Bone marrow (tissue), 2 donors: ENCODE measurements at places on chromosomes 12 and 14.

GRCh38 chr12:92987362-92987761, 58.3 kb upstream of the EEA1 start:
- no peak for DNase-seq

GRCh38 chr12:99029511-99030271, 384.6 kb downstream of the APAF1 start:
- no peak for DNase-seq

DNA sequence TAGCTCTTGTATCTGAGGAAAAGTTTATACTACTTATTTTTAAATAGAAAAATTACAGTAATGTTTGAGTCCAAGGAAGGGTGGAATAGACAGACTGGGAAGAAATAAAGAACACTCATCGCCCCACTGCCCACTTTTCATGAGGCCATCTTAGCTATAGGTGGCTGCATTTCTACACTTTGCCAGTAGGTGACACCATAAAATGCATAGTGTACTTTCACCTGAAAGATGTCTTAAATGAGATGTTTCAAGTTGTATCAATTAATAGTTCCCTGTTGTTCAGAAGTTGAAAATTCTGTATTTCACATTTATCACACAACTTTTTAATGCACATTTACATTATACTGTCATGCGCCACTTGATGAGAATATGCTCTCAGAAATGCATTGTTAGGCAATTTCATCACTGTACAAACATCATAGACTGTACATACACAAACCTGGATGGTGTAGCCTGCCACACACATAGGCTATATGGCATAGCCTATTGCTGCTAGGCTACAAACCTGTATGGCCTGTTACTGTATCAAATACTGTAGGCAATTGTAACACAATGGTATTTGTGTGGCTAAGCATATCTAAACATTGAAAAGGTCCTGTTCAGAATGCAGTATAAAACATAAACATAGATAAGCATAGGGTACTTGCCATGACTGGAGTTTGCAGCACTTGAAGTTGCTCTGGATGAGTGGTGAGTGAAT, 27.6 kb downstream of the PMCH start:
- DNase-seq, result no peak

- no peak for DNase-seq
Observed at GRCh38 chr12:40566271-40566670, 126.0 kb upstream of the CNTN1 start.
